Activated CD8-positive, alpha-beta memory T cell treated with anti-CD3 and anti-CD28 coated beads, Interleukin-2, amount 10 ng/mL, durations not matched to agents 7 days and 5 days (primary cell): ENCODE measurements at places on chromosomes 5 and 9. TPM values are rescaled to one million over a fixed set of nuclear protein-coding genes. Genes with fewer than 3 reads are reported as not detected.

- no peaks in the 10 kb centered on the region for H3K36me3 ChIP-seq
- peaks cover 27% of the 10 kb centered on the region for H3K4me1 ChIP-seq
- DNase-seq = no peak
- H3K27me3 ChIP-seq = peaks cover 68% of the 10 kb centered on the region
These were observed 4.6 kb downstream of the VCAN start for GRCh38 chr5:83475935-83476814.

DNA sequence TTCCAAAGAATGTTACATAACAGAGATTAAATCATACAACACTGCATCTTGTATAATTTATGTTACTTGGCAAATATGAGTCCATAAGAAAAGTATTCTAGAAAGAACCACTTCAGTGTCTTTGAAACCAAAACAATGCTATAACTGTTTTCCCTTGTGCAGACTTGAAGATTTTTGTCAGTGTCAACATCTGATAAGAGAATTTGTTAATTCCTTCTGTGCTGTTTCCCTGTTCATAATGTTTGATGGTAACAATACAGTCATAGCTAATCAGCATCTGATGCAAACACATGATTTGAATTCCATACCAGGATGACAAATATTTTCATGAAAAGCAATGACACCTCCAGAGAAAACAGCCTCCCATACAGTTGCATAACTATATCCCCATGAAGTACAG is 306.8 kb downstream of the SEMA5A start:
- H3K27me3 ChIP-seq = no peaks in the 10 kb centered on the region
- DNase-seq = no peak
- no peak overlapping the region for H3K4me3 ChIP-seq
- no peaks in the 10 kb centered on the region for H3K36me3 ChIP-seq

The CDO1 gene
- 0.30 TPM for total RNA-seq

DNA sequence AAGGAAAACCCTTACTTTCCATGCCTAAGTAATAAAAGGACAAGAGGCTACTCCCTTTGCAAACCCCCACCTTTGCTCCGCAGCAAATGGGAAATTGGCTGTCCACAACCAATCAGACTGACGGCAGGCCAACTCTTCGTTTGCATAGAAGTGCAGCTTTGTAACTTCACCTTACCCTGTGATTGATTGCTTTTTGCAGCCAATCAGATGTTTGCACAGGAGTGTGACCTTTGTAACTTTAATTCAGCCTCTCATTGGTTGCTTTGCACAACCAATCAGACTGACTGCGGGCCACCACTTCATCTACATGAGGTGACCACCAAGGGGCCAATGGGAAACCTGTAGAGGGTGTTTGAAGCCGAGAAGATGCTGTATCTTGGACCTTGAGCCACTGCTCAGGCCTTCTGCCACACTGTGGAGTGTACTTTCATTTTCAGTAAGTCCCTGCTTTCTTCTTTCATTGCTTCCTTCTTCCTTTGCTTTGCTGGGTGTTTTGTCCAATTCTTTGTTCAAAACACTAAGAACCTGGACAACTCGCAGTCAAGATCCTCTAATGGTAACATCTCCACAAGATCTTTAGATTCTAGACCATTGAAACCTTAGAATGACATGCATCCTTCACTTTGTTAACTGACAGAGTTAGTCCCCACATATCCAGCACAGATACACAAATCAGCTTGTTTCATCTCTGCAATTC is 51.3 kb upstream of the FREM1 start:
- DNase-seq = no peak
- H3K27me3 ChIP-seq = no peaks in the 10 kb centered on the region
- H3K36me3 ChIP-seq = no peaks in the 10 kb centered on the region
- H3K4me3 ChIP-seq = no peak overlapping the region

GRCh38 chr5:113965225-113965624 is 396.6 kb upstream of the KCNN2 start:
- H3K36me3 ChIP-seq = no peaks in the 10 kb centered on the region
- H3K27me3 ChIP-seq = no peaks in the 10 kb centered on the region
- H3K4me1 ChIP-seq = no peaks in the 10 kb centered on the region
- H3K4me3 ChIP-seq = no peak overlapping the region
- H3K27ac ChIP-seq = no peak overlapping the region

The SRP19 gene
- total RNA-seq = 55.9 TPM

The AGXT2 gene
- not detected for total RNA-seq

- H3K27me3 ChIP-seq = no peaks in the 10 kb centered on the region
- no peak for DNase-seq
- H3K36me3 ChIP-seq = no peaks in the 10 kb centered on the region
- no peak overlapping the region for H3K4me3 ChIP-seq
These were observed 312.1 kb downstream of the TMEM232 start for GRCh38 chr5:110414360-110414759.

The GLDC gene
- total RNA-seq = 5.8 TPM

- DNase-seq = no peak
- H3K4me1 ChIP-seq = no peaks in the 10 kb centered on the region
- no peaks in the 10 kb centered on the region for H3K27me3 ChIP-seq
- H3K27ac ChIP-seq = no peak overlapping the region
- peaks cover 3% of the 10 kb centered on the region for H3K36me3 ChIP-seq
- H3K4me3 ChIP-seq = no peak overlapping the region
These were observed 23.7 kb downstream of the CCDC171 start for GRCh38 chr9:15576350-15577050.

The FAM163B gene
- total RNA-seq = not detected

DNA sequence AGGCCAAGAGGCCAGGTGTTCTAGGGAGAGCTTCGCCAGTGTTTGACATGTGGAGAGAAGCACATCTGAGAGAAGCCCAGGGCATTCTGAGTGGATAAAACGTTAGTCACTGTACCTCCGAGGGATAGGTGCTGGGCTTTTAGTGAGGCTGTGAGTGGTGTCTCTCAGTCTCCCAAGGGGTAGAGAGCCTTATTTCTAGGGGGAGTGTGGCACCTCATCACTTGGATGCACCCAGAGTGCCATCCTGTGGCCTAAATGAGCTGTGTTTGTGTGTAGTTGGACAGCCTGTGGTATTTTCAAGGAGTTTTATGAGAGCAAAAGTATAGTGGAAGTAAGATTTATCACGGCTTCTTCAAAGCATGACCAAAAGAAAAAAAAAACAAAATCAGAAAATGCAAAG is 1046.9 kb upstream of the WWC1 start:
- DNase-seq = no peak
- no peak overlapping the region for H3K27ac ChIP-seq
- no peaks in the 10 kb centered on the region for H3K27me3 ChIP-seq
- no peaks in the 10 kb centered on the region for H3K4me1 ChIP-seq
- no peak overlapping the region for H3K4me3 ChIP-seq
- H3K36me3 ChIP-seq = no peaks in the 10 kb centered on the region

The PCDHGA1 gene
- total RNA-seq = not detected

- H3K4me3 ChIP-seq = no peak overlapping the region
- H3K36me3 ChIP-seq = no peaks in the 10 kb centered on the region
- H3K27ac ChIP-seq = no peak overlapping the region
- no peaks in the 10 kb centered on the region for H3K4me1 ChIP-seq
These were observed 48.0 kb downstream of the DPYSL3 start for GRCh38 chr5:147461915-147462314.

DNA sequence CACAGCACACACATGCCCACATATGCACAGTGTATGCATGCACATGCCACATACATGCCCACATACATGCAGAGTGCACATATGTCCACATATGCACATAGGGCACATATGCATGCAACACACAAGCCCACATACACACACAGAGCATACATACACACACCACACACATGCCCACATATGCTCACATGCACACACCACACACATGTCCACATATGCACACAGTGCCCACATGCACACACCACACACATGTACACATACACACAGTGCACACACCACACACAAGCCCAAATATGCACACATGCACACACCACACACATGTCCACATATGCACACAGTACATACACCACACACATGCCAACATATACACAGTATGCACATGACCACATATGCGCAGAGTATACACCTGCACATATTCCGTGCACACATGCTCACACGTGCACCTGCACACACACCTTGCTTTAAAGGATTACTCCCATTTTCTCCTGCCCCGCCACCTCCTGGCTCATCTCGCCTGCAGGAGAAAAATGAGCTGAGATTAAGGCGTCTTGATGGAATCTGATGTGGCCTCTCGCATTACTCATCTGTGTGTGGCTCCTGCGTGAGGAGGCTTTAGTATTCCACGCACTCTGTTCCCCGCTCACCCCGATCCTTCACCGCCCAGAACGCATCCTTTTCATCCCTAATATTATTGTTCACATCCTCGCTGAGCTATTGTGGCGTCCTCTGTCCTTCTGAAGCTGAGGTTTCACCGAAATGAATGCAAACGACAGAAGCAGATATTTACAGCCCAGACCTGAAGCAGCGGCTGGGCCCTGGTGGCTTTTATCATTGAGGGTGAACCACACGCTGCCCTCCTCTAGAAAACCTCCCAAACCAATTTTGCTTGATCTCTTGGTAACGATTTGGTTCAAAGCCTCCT is 182.7 kb downstream of the OLFM1 start:
- H3K4me3 ChIP-seq = no peak overlapping the region
- no peaks in the 10 kb centered on the region for H3K36me3 ChIP-seq
- H3K27me3 ChIP-seq = no peaks in the 10 kb centered on the region
- H3K4me1 ChIP-seq = no peaks in the 10 kb centered on the region
- DNase-seq = no peak
- H3K27ac ChIP-seq = no peak overlapping the region

The IL3 gene
- total RNA-seq = 1.5 TPM
